ENCODE measurements at places on chromosomes 5 and 9. TPM values are rescaled to one million over a fixed set of nuclear protein-coding genes. Genes with fewer than 3 reads are reported as not detected.
A peak's percentile ranks its signal among the peaks of the same experiment; 100 is the strongest.

DNA sequence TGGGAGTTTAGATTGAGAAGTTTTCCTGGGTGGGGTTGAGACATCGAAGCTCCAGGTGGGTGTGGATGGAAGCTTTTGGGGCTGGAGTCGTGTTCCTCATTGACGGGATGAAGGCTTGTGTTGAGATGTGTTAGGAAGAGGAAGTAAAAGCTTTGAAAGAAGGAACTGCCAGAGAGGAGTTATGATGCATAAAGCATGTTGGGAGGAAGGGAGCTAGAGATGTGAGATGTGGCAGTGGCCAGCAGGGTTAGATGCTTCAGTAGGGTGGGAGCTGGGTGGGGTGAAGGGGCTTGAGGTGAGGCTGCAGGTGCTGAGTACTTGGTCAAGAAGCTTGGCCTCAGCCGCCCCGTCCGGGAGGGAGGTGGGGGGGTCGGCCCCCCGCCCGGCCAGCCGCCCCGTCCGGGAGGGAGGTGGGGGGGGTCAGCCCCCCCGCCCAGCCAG is 56.7 kb downstream of the HSPA4 start:
- peaks cover 5% of the 10 kb centered on the region for H3K27me3 ChIP-seq
- H3K4me1 ChIP-seq, result peaks cover 8% of the 10 kb centered on the region
- no peak overlapping the region for H3K4me3 ChIP-seq
- DNase-seq, result peak; percentile 77
- H3K36me3 ChIP-seq, result peaks cover 19% of the 10 kb centered on the region

GRCh38 chr9:116264361-116264760 is 110.8 kb downstream of the PAPPA start:
- peaks cover 5% of the 10 kb centered on the region for H3K4me1 ChIP-seq
- DNase-seq, result no peak
- H3K4me3 ChIP-seq, result no peak overlapping the region
- no peaks in the 10 kb centered on the region for H3K27me3 ChIP-seq
- H3K36me3 ChIP-seq, result no peaks in the 10 kb centered on the region
- H3K27ac ChIP-seq, result no peak overlapping the region

Gene CCL19
- not detected for total RNA-seq

GRCh38 chr5:150286820-150287219 is 2.8 kb downstream of the CAMK2A start:
- H3K4me1 ChIP-seq, result peaks cover 18% of the 10 kb centered on the region
- no peaks in the 10 kb centered on the region for H3K36me3 ChIP-seq
- DNase-seq, result peak; percentile 38

DNA sequence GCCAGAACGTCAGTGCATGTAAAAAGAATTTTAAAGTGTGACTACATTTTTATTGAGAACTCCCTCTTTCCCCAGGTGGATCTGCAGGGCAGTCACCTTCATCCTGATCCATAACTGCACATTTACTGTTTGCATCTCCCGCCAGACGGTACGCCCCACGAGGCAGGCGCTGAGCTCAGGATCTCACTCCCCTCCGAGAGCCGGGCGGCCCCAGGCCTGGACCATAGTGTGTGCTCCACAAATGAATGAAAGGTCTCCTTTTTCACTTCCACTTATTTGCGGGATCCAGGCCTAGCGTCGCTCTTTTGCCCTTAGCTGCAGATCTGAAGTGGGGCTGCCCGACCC is 378 bp downstream of the DROSHA start:
- peaks cover 16% of the 10 kb centered on the region for H3K4me1 ChIP-seq
- H3K27ac ChIP-seq, result peak overlapping the region; percentile 60
- no peak for DNase-seq
- no peaks in the 10 kb centered on the region for H3K27me3 ChIP-seq
- H3K4me3 ChIP-seq, result peak overlapping the region; percentile 97

GRCh38 chr9:72857624-72857996 is 95.2 kb downstream of the ALDH1A1 start:
- DNase-seq, result no peak
- H3K27ac ChIP-seq, result no peak overlapping the region
- no peaks in the 10 kb centered on the region for H3K36me3 ChIP-seq
- H3K4me3 ChIP-seq, result no peak overlapping the region
- no peaks in the 10 kb centered on the region for H3K27me3 ChIP-seq

- peaks cover 66% of the 10 kb centered on the region for H3K4me1 ChIP-seq
- H3K36me3 ChIP-seq, result no peaks in the 10 kb centered on the region
- H3K27me3 ChIP-seq, result no peaks in the 10 kb centered on the region
- H3K27ac ChIP-seq, result peak overlapping the region; percentile 37
Observed at GRCh38 chr5:150637245-150638052, 3.0 kb upstream of the SYNPO start.

GRCh38 chr9:129584136-129584535 is 36.8 kb downstream of the C9orf50 start:
- no peaks in the 10 kb centered on the region for H3K36me3 ChIP-seq
- H3K27ac ChIP-seq, result no peak overlapping the region
- no peaks in the 10 kb centered on the region for H3K4me1 ChIP-seq
